ENCODE measurements at places on chromosomes 4 and X.

DNA sequence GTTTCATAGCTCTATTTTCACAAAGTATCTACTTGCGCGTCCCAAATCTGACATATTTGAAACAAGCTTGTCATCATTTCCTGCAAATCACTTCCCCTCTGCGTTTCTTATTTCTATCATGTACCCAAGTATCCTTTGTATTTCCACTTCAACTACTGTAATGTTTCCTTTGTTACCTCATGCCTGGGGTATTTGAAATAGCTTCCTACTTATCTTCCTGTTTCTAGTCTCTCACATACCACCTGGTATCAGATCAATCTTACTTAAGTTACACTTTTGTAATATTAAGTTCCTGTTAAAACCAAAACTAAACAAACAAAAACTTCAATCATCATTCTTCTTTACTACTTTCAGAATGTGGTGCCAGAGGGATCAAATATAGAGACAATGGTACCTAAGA lies 93.6 kb upstream of the SMAD1 start:
- DNase-seq: no peak

- DNase-seq: no peak
Measured at GRCh38 chr4:128155874-128156456, 94.9 kb downstream of the LARP1B start.

GRCh38 chr4:67713529-67714247 lies 12.7 kb upstream of the UBA6 start:
- no peak for DNase-seq

DNA sequence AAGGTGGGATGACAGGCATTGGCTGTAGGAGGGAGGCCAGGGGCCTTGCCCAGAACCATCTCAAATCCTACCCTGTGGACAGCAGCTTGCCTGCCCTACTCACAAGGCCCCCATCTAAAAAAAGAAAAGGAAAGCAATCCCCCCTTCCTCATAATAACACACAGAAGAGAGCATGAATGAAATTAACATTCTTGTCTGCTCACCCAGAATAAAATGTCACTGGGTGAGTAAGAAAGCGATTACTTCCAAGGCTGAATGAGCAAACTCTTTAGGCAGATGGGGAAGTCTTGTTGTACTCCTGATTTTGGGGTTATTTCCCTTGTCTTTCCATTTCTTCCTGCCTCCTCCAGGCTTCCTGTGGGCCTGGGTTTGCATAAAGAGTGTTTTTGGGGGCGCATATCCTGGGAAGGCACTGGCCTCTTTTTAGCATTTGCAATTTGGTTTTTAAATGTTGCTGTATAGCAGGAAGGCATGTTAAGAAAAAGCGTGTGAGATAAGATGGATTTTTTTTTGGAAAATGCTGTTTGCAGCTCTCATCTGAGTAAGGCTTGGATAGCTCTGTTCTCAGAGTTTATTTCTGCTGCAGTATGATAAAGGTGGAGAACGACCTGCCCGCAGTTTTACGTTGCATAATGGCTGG lies 248.3 kb upstream of the GATB start:
- DNase-seq: no peak

DNA sequence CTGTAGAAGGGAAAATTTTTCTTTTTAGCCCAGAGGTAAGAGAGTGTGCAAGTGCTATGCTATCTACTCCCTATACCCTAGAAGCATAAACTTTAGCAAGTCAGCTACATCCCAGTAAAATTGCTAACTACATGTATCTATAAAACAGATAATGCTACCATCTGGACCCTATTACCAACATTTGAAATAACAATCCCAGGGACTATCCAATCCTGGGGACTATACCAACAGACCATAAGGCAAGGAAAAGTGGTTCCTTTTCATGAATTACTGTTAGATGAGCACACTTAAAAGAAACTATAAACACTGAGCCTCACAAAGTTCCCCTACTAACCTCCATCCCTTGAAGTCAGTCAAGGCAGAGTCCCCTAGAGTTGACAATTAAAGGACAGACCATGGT lies 213.6 kb upstream of the VEGFC start:
- no peak for DNase-seq

- DNase-seq: no peak
Measured at GRCh38 chr4:2222838-2223237, 19.1 kb downstream of the HAUS3 start.

DNA sequence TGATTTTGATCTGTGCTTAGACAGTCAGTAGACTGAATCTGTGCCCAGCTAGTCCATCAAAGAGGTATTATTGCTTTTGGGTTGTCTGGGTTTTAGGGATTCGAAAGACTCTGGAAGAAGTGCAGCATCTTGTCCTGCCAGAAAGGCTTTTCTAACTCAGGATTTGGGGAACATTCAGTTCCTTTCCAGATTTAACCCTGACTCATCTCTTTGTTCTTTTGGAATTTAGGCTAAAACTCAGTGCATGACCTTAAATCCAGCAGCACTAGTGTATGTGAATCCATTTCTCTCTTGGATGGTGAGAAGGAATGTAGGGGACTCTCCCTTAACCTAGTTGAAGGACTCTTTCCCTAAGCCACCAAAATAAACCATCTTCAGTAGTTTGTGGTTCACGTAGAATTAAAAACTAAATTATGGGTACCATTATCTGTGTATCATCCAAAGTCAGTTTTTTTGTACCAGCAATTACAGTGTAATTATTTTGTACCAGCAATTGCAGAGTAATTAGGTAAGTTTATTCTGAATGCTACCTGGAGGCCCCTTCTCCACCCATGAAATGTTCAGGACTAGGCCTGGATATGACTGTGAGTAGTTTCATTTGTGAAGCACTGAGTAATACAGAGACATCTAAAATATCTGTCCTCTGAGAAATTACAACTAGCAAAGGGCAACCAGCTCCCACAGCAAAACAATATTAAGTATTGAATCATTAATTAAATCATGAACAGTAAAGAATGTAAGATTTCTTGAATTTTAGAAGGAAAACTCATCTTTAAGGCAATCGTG lies 384.0 kb downstream of the TMA16 start:
- DNase-seq: no peak

GRCh38 chrX:55794405-55794804 lies 76.9 kb downstream of the RRAGB start:
- no peak for DNase-seq

DNA sequence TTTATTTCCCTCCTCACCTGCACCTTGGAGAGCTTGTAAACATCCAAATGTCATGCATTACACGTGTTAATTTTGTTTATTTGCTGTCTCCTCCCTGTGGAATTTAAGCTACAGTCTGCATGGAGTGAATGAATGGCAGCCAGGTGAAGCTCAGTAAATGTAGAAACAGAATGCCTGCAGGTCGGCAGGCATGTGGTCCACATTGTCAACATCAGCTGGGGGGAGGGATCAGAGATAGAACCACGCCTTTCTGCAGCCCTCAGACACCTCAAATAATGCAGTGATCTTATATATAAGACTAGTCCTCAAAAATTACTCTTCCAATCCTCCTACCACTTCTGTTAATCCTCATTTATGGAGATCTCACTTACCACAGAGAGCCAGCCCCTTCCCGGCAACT lies 131.2 kb upstream of the KIT start:
- no peak for DNase-seq

DNA sequence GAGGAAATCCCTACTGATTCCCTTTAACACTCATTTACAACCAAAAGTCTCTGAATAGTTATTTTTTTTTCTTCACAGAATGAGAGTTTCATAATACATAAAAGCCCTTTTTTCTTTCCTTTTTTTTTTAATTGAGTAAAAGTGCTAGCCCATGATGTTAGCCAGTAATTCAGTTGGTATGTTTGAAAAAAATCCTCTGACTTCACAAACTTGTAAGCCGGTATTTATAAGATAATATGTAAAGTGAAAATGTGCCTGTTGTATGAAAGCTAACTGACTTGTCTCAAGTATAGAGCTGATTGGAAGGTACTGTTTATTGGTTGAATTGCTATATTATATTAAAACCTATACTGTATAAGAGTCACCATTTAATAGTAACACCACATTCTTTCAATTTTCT lies 70.2 kb upstream of the NEIL3 start:
- DNase-seq: no peak

DNA sequence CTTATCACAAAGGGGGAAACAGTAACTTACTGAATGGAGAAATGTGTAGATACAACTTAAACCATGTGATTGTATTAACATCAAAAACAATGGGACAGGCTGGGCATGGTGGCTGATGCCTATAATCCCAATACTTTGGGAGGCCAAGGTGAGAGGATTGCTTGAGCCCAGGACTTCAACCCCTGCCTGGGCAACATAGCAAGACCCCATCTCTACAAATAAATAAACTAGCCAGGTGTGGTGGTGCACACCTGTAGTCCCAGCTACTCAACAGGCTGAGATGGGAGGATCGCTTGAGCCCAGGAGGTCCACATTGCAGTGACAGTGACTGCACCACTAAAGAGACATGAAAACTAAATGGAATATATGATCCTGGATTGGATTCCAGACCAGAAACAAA lies 26.4 kb downstream of the TMEM184C start:
- DNase-seq: no peak

- no peak for DNase-seq
Measured at GRCh38 chrX:57573754-57574153, 18.1 kb upstream of the ZXDB start.

- DNase-seq: no peak
Measured at GRCh38 chr4:108045687-108046024, 56.0 kb downstream of the HADH start.

- DNase-seq: no peak
Measured at GRCh38 chr4:149896432-149896831, 80.8 kb upstream of the IQCM start.

DNA sequence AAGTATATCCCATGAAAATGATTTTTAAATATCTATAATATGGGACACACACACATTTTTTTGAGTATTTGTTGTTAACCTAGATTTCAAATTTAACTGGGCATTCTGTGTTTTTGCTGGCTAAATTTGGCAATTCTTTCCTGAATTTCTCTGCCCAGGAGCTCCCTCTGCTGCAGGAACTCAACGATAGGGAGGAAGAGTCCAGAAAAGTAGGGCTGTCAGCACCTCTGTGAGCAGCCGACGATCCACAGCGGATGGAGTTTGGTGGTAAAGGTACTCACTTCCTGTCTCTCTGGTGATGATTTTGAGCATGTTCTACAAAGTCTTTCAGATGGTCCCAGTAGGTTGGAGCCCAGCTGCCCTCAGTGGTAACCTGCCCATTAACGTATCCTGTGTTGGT lies 23.1 kb upstream of the TMEM184C start:
- no peak for DNase-seq
